T-helper 1 cell treated with Interleukin-12 subunit alpha and Interleukin-12 subunit beta and Interleukin-4 antibody, amounts not matched to agents 30 ng/mL and 1 ng/mL, for 36 hours (primary cell): ENCODE measurements at places on chromosomes 4 and X. TPM values are rescaled to one million over a fixed set of nuclear protein-coding genes. Genes with fewer than 3 reads are reported as not detected.

HMX1 gene
- total RNA-seq, result not detected in 2 replicates

CASK gene
- 36.5 and 38.2 TPM in 2 replicates for total RNA-seq

EXOC1L gene
- total RNA-seq, result not detected in 2 replicates

C4orf50 gene
- 1.9 and 2.3 TPM in 2 replicates for total RNA-seq

GUCY1A1 gene
- not detected in 2 replicates for total RNA-seq

NLGN4X gene
- not detected in 2 replicates for total RNA-seq

ANOS1 gene
- not detected in 2 replicates for total RNA-seq
